ENCODE measurements at places on chromosomes 2 and 18.

DNA sequence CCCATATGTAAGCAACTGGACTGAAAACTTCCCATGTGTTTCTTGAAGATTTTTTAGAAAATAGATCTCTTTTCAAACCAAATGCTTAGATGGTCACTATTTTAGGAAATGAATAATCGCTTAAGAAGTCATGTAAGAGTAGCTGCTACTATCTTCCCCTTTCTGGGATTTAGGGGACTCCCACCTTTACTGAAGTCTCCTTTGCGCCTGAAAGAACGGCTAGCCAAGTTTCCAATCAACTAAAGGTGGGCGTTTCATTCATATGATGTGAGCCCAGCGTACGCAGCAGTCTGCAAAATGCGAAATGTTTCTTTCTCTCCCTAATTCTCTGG, 1.1 kb downstream of the DIPK1C start:
- DNase-seq = no peak

DNA sequence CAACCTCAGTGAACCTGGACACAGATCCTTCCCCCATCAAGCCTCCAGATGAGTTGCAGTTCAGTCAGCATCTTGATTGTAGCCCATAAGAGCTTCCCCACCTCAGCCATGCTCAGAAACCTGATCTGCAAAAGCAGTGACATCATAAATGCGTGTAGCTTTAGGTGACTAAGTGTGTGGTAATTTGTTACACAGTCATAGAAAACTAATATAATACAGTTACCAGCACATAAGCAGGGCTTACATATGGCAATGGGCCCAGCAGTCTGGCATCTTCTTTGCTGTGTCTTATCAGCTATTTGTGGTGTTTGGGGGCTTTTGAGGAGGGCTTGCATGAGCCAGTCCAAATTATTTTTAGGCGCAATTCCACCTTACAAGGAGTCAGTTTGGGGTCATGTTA, 807.0 kb downstream of the SLC4A3 start:
- no peak for DNase-seq

GRCh38 chr2:164717000-164717803, 95.9 kb upstream of the GRB14 start:
- no peak for DNase-seq

DNA sequence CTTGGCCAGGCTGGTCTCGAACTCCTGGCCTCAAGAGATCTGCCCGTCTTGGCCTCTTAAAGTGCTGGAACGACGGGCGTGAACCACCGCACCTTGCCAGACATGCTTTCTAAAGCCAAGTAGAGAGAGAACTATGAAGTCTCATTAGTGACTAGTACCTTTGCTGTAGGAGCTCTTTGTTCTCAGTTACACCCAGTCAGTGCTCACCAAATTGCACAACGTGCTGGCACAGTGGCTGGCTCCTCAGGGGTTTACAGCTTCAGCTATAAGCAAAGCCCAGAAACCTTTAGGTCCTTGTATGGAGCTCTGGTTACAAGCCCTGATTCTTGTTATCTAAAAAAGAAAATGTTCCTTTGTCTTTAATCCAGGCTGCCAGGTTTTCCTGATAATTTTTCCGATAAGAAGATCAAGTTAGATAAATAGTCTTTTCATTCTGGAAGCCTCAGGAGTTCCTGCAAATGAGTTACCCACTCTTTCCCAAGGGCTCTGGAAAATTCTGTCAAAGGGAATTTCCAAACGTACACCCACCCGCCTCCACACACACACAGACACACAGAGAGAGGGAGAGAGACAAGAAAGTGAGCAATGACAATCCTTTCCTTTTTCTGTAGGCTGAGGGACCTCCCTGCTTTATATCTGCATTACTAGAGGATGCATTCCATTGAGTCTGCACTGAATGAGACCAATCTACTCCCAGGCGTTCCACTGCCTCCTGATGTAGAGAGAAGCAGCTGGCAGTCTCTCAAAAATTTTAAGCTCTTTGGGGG, 100.2 kb upstream of the CSRNP3 start:
- no peak for DNase-seq

- no peak for DNase-seq
Measured at GRCh38 chr2:17442334-17442733, 75.9 kb downstream of the RAD51AP2 start.

Data from central memory CD4-positive, alpha-beta T cell (primary cell).